ENCODE measurements at places on chromosomes 3 and 15.

GRCh38 chr15:77042245-77042919, 28.5 kb downstream of the TSPAN3 start:
- peak overlapping the region; percentile 84 for H3K27ac ChIP-seq
- peaks cover 23% of the 10 kb centered on the region for H3K36me3 ChIP-seq
- no peaks in the 10 kb centered on the region for H3K27me3 ChIP-seq

DNA sequence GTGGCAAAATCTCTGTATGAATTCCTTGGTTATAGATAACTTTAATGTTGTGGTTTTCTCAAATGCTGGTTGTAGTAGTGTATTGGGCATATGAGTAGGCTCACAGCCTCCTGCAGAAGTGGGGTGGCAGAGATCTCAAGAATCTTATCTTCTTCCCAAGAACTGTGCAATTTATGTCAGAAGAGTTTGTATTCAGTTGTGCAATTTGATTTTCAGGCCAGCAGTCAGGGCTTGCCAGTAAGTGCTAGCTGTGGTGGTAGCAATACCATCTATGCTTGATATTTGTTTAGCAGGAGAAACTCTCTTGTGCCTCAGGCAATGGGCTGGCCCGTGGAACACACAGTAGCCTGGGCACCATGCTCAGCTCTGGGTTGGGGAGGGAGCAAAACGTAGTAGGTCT, 58.4 kb upstream of the GOLIM4 start:
- H3K4me1 ChIP-seq, result no peaks in the 10 kb centered on the region
- peaks cover 21% of the 10 kb centered on the region for H3K36me3 ChIP-seq
- DNase-seq, result no peak
- peaks cover 41% of the 10 kb centered on the region for H3K27me3 ChIP-seq
- no peak overlapping the region for H3K4me3 ChIP-seq

GRCh38 chr3:120567370-120568201, 28.6 kb upstream of the NDUFB4 start:
- no peak overlapping the region for H3K4me3 ChIP-seq
- H3K27ac ChIP-seq, result no peak overlapping the region
- DNase-seq, result no peak
- peaks cover 11% of the 10 kb centered on the region for H3K27me3 ChIP-seq

GRCh38 chr3:9793161-9793781, 389 bp downstream of the ARPC4 start:
- peak overlapping the region; percentile 100 for H3K27ac ChIP-seq
- H3K27me3 ChIP-seq, result no peaks in the 10 kb centered on the region
- no peak for DNase-seq
- H3K4me3 ChIP-seq, result peak overlapping the region; percentile 94
- peaks cover 24% of the 10 kb centered on the region for H3K36me3 ChIP-seq
- H3K4me1 ChIP-seq, result peaks cover 59% of the 10 kb centered on the region

DNA sequence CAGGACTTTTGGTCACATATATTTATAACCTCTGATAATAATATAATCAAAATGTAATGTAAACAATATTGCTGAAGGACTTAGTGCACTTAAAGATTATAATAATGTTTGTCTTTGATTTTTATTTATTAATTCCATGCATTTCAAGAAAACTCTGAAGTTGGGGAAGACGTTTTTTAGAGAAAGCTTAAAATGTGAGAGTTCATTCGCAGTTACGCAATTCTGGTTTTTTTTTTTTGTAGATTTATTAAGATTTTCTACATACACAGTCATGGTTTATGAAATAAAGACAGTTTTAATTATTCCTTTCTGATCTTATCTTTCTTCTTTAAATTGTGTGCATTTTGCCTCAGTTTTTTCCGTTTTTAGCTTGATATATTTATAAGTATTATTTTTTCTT, 204.7 kb downstream of the EPHA3 start:
- no peaks in the 10 kb centered on the region for H3K27me3 ChIP-seq
- no peak overlapping the region for H3K4me3 ChIP-seq
- no peaks in the 10 kb centered on the region for H3K4me1 ChIP-seq
- H3K27ac ChIP-seq, result no peak overlapping the region
- no peak for DNase-seq
- H3K36me3 ChIP-seq, result no peaks in the 10 kb centered on the region

- peak overlapping the region; percentile 23 for H3K4me3 ChIP-seq
- H3K36me3 ChIP-seq, result no peaks in the 10 kb centered on the region
- peaks cover 64% of the 10 kb centered on the region for H3K4me1 ChIP-seq
- peak overlapping the region; percentile 95 for H3K27ac ChIP-seq
Measured at GRCh38 chr15:41969851-41970431, 2.4 kb downstream of the EHD4 start.

- H3K27me3 ChIP-seq, result no peaks in the 10 kb centered on the region
- H3K4me3 ChIP-seq, result peak overlapping the region; percentile 43
- H3K27ac ChIP-seq, result no peak overlapping the region
Measured at GRCh38 chr3:41202834-41203345, 3.6 kb downstream of the CTNNB1 start.

DNA sequence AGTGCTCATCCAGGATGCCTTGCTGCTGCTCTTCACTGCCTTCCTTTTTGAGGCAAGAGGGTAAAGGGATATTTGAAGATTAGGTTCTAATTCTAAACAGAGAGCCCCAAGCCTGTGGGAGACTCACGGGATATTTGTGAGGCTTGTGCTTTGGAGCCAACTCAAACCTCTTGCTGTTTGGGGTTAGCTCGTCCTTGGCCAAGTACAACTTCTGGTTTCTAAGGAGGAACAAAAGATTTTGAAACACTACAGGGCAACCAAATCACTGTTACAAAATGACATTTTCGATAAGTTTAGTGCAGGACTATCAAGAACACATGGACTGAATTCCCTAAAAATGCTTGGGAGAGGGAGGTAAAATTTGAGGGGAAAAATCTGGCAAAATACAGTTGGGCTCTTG, 190.2 kb downstream of the RORA start:
- H3K4me1 ChIP-seq, result no peaks in the 10 kb centered on the region
- H3K27ac ChIP-seq, result no peak overlapping the region
- H3K4me3 ChIP-seq, result no peak overlapping the region
- no peaks in the 10 kb centered on the region for H3K36me3 ChIP-seq
- no peak for DNase-seq

DNA sequence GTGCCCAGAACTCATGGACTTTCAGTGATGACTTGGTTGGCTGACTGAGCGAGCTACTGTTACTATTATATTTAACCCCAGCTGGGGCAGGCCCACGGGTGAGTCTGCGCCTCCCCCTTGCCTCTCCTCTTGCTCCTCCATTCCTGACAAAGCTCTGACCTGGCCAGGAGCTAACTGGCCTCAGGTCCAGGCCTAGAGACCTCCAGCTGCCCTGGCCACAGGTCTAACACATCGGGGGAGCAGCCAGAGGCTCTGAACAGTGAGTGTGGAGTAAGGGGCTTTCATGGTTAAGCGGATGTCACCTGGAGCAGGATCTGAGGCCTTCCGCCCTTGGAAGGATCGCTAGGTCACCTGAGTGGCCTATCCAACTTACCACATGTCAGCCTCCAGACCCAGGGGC, 96.3 kb upstream of the HERC1 start:
- H3K27ac ChIP-seq, result no peak overlapping the region
- H3K27me3 ChIP-seq, result no peaks in the 10 kb centered on the region
- no peak for DNase-seq
- peaks cover 3% of the 10 kb centered on the region for H3K4me1 ChIP-seq

DNA sequence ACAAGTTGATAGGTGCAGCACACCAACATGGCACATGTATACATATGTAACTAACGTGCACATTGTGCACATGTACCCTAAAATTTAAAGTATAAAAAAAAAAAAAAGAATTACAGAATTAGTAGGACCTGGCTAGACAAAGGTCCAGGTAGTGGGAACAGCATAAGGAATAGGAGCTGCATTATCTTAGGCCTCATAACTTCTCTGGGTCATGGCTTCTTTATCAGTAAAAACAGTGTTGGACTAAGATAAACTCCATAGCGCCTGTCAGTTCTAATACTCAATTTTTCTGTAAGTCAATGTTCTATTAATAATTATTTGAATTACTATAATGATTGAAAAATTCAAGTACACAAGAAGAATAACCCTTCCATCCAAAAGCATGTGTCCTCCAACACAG, 98.3 kb downstream of the HERC1 start:
- no peak overlapping the region for H3K27ac ChIP-seq
- H3K4me3 ChIP-seq, result no peak overlapping the region
- no peaks in the 10 kb centered on the region for H3K27me3 ChIP-seq
- peaks cover 2% of the 10 kb centered on the region for H3K36me3 ChIP-seq
- H3K4me1 ChIP-seq, result no peaks in the 10 kb centered on the region

DNA sequence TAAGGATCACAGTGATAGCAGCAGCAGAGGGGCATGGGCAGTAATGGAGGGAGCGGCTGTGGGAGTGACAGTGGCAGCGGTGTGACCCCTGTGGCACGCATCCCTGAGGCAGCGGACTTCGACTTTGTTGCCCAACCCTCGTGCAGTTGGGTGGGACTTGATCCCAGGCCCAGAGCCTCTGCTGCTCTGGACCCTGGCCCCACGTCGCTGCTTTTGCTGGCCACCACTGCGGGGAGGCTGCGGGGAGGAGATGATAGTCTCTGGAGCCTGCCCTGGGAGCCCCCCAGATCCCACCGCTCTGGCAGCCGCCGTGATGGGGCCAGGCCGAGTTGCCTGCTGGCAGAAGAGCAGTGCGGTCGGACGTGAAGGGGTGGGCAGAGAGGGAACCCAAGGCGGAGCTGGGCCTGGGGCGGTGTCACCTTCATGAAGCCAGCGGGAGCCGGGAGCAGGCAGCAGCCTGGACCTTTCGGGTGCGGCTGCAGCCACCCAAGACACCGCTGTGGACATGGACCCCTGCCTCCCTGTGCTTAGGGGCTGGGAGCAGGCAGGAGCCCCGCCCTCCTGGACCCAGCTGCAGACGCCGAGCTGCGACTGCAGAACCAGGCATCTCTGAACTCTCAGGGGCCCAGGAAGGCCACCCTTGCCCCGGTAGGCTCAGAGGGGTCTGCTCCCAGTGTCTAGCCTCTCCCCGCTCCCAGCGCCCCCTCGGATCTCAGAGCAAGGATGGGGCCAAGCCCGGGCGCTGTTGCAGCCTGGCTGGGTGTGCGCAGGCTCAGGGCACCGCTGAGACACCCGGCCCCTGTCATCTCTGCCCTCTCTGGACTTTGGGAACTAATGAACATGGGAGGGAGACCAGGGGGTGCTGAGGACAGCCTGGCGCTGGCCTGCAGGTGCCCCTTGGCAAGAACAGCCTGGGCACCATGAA, 38.3 kb downstream of the COMMD2 start:
- H3K27me3 ChIP-seq, result no peaks in the 10 kb centered on the region
- H3K27ac ChIP-seq, result no peak overlapping the region
- DNase-seq, result no peak
- no peaks in the 10 kb centered on the region for H3K36me3 ChIP-seq
- no peak overlapping the region for H3K4me3 ChIP-seq

GRCh38 chr15:97168704-97169475, 791.6 kb upstream of the ARRDC4 start:
- no peaks in the 10 kb centered on the region for H3K36me3 ChIP-seq
- H3K4me1 ChIP-seq, result no peaks in the 10 kb centered on the region
- no peak overlapping the region for H3K27ac ChIP-seq
- no peak for DNase-seq
- no peak overlapping the region for H3K4me3 ChIP-seq

DNA sequence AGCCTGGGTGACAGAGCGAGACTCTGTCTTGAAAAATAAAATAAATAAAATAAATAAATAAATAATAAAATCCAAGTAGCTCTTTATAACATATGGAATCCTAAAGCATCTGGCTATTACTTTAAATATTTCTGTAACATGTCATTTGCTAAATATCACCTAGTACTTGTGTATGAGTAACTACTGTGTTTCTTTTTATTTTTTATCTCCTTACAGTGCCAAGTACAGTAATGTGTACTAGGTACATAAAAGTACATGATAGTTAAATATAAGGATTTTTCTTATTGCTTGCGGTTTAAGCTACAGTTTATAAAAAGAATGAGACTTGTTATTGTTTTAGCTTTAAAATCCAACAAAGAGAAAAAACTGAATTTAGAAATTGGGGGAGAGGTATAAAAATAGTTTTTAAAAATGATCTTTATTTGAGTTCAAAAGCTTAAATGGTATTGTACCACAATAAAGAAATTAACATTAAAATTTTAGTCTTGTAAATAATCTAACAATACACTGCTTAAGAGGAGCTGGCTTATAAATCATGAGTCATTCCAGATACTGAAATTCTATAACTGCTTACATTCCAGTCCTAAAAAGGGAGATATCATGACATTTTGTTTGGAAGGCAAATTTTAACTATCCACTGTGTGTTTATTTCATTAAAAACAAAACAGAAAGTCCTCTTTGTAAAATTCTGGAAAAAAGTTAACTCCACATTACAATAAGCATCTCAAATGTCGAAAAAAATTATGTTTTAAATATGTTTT, 73.1 kb downstream of the FGF7 start:
- H3K27ac ChIP-seq, result no peak overlapping the region
- H3K27me3 ChIP-seq, result no peaks in the 10 kb centered on the region
- H3K4me3 ChIP-seq, result no peak overlapping the region
- H3K4me1 ChIP-seq, result no peaks in the 10 kb centered on the region

- no peaks in the 10 kb centered on the region for H3K36me3 ChIP-seq
- DNase-seq, result no peak
- no peaks in the 10 kb centered on the region for H3K27me3 ChIP-seq
- no peak overlapping the region for H3K4me3 ChIP-seq
- H3K4me1 ChIP-seq, result no peaks in the 10 kb centered on the region
- no peak overlapping the region for H3K27ac ChIP-seq
Measured at GRCh38 chr15:48415036-48415886, 84.0 kb downstream of the DUT start.

DNA sequence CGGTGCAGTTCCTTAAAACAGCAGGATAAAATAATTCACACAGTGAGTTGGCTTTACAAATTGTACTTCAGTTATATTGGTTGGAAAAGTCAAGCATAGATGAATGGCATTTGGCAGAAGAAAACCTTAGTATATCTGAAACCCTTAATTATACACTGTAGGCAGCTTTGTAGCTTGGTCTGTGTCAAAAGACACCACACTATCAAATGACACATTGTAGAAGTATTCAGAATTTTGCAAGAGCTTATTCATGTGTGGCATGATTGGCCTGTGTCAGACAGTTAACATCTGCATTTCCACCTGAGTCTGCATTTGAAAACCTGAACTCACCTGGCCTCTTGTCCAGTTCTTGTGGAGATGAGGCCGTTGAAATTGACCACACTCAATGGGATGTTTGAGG, 13.8 kb downstream of the TMEM266 start:
- no peak for DNase-seq
- peaks cover 7% of the 10 kb centered on the region for H3K27me3 ChIP-seq
- no peak overlapping the region for H3K4me3 ChIP-seq
- no peaks in the 10 kb centered on the region for H3K36me3 ChIP-seq
- H3K27ac ChIP-seq, result no peak overlapping the region
- H3K4me1 ChIP-seq, result no peaks in the 10 kb centered on the region

GRCh38 chr3:55362210-55362960, 124.7 kb downstream of the WNT5A start:
- no peak overlapping the region for H3K4me3 ChIP-seq
- no peaks in the 10 kb centered on the region for H3K4me1 ChIP-seq
- no peak for DNase-seq
- H3K27ac ChIP-seq, result no peak overlapping the region
- no peaks in the 10 kb centered on the region for H3K36me3 ChIP-seq

GRCh38 chr3:31161889-31162288, 267.4 kb upstream of the GADL1 start:
- no peak overlapping the region for H3K4me3 ChIP-seq
- H3K36me3 ChIP-seq, result no peaks in the 10 kb centered on the region
- DNase-seq, result no peak
- H3K27ac ChIP-seq, result no peak overlapping the region
- H3K4me1 ChIP-seq, result peaks cover 5% of the 10 kb centered on the region

- H3K27me3 ChIP-seq, result peaks cover 9% of the 10 kb centered on the region
- H3K4me1 ChIP-seq, result no peaks in the 10 kb centered on the region
- DNase-seq, result no peak
Measured at GRCh38 chr3:2927259-2927658, 182.9 kb downstream of the IL5RA start.
